ENCODE measurements at places on chromosomes 12 and 14. TPM values are rescaled to one million over a fixed set of nuclear protein-coding genes. Genes with fewer than 3 reads are reported as not detected.

DNA sequence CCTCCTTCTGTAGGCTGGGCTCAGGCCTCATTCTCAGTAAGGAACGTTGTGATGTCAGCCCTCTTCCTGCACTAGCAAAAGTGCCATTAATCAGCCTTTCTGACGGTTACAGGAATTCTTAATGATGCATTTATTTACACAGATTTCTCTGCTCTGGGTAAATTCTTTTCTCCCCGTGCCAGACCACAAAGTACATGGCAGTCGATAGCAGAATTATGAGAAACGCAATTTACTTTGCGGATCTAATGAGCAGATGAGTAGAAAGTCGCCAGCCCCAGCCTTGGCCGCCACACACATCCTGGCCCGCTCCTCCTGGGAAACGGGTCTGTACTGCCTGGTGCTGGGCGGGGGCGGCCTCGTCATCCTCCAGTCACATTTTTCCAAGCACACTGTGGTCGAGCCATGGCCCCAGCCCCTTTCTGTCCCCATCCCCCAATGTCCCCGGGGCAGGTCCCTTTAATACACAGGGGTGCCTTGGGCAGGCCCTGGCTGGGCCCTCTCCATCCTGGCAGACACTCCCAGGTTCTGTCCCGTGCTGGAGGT is 25.9 kb downstream of the NOC4L start:
- peak; percentile 33 for DNase-seq

Gene MYF6
- polyA plus RNA-seq = not detected

Gene CMKLR1
- polyA plus RNA-seq = 6.1 TPM

DNA sequence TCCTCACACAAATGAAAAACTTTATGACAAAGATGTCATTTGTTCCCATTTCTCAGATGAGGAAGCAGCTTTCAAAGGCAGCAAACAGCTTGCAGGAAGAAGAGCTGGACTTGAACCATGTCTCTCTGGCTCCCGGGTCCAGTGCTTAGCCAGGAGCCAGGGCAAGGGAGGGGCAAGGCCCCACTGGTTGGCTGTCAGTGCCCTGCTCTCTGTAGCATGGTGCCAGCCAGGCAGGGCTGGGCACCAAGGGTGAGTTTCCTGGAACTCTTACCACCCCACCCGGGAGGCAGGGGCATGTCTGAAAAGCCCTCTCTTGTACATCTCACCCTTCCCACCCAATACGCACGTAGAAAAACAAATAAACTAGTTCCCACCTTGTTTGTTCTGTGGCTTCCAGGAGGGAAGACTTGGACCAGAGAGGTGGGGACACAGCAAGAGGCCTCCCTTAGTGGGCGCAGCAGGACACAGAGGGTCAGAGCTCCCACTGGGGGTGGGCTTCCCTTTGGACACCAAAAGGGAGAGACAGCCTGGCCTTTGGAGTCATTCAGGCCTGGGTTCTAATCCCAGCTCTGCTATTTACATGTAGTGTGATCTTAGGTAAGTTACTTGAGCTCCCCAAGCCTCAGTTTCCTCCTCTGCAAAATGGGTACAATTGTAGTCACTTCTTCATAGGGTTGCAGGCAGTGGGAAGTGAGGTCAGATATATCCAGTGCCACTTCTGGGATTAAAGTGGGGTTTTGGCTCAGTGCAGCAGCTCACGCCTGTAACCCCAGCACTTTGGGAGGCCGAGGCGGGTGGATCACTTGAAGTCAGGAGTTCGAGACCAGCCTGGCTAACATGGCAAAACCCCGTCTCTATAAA is 17.2 kb downstream of the TRPV4 start:
- DNase-seq = no peak

GRCh38 chr12:22530-23201 is 43.9 kb upstream of the IQSEC3 start:
- no peak for DNase-seq

Gene GALNT9
- polyA plus RNA-seq = 4.8 TPM

DNA sequence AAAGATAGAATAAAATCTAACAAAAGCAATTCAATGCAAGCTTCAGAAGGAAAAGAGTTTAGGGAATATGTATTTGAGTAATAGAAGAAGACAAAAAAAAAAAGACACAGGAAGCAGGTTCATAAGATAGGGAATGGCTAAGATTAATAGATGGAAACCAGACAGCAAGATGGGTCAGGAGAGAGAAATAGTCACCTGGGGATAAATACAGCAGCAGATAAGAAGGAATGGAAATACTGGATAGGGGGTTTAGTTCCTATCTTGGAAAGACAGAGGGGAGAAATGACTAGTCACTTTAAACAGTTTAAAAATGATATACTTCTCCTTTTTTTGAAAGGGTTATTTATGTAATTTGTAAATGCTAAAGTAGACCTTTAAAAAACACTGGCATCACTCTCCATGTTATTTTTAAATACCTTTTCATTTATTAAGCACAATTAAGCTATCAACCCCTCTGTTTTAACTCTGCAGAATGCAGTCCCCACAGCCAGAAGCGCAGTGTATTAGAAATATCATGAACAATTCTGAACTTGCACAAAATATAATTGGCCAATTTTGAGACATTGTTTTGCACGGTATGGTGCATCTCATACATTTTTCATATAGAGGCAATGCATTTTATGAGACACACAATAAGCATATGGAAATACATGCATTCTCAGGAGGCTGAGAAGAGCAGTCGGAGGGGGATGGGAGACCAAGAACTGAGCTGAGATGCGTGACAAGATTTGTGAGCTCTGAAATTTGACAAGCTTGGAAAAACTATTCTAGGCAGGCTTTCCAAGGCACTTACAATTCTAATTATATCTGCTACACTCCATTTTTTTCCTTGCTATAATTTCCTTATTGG is 303.4 kb upstream of the PRICKLE1 start:
- no peak for DNase-seq

Gene GARIN6
- not detected for polyA plus RNA-seq

Gene MOK
- polyA plus RNA-seq = 20.4 TPM

DNA sequence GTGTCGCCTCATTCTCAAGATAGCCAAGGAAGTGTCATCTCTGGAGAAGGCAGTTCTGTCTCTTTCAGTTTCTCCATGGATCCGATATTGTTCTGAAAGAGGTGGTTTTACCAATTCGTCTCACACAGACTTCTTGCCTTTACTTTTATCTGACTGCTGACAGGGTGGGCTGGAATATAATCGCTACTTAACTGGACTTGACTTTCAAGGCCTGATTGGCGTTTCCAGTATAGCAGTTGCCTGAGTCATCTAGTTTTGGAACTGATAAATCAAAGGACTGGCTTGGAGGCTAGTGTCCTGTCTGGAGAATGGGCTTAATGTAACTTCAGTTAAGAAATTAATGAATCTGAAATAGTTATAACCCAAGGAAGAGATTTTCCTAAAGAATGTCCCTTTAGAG is 21.6 kb downstream of the PRKCH start:
- DNase-seq = no peak

- no peak for DNase-seq
Measured at GRCh38 chr12:93029091-93029490, 100.0 kb upstream of the EEA1 start.

Gene KRT7
- 173 TPM for polyA plus RNA-seq

- DNase-seq = no peak
Measured at GRCh38 chr12:89988188-89988915, 279.7 kb upstream of the ATP2B1 start.

Gene PZP
- not detected for polyA plus RNA-seq

DNA sequence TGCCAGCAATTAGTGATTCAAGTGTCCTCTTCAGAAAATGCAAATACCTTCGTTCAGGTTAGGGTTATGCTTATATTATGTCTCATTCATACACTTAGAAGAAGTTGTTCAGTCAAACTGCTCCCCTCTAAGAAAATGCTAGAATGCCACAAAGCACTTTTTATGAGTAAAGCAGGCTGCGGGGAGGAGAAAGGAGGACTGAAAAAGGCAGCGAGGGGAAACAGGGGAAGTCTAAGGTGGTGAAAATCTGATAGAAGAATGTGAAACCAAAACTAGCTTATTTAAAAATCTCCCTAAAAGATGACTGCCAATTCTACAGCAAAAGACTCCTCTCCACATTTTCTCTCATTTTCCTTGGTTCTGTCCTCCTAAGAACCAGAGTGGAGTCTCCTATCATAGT is 70.1 kb downstream of the PRKD1 start:
- DNase-seq = no peak

DNA sequence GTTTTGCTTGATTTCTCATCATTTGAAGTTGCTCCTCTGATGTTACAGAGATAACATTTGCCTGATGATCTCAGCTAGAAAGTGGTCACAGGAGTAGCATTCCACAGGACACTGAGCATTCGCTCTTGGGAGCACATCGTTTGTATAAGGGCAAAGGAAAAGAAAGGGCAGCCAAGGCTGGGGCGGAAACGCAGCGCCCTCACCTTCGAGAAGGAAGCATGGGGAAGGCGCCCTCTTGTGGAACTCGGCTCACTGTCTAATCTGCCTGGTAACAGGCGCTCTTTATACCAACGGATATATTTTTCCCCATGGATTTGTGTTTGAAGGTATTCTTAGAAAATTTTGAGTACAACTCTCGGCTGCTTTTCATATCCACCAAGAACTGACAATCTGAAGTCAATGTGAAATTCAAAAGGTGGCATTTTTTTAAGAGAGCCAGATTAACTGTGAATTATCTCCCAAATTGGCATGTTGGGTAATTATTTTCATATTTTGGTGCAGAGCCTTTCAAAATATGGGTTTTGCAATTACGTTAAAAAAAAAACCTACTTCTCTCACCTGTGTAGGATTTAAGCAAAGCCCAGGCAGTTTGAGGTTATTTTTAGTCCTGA is 172.7 kb downstream of the CAND1 start:
- peak; percentile 84 for DNase-seq

Gene GDF3
- polyA plus RNA-seq = 1.6 TPM

- DNase-seq = no peak
Measured at GRCh38 chr12:132847363-132848356, 19.0 kb upstream of the GOLGA3 start.

- DNase-seq = peak; percentile 80
Measured at GRCh38 chr12:122917507-122918121, 21.7 kb upstream of the VPS37B start.

Gene LMNTD1
- polyA plus RNA-seq = not detected

DNA sequence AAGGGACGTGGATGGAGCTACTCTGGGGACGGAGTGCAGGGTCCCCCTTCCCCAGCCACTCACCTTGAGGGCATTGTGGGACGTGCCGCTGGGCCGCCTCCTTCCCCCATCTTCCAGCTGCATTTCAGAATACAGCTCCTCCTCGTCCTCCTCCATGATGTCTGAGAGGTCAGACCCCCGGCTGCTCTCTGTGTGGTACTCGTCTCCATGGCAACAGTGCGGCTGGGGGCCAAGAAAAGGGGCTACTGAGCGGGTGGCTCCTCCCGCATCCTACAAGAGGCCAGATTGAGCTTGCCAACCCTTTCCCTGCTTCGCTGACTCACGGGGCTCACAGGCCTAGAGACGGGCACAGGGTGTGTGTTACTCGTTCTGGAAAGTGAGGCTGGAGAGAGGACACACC is 90.4 kb downstream of the PIWIL1 start:
- no peak for DNase-seq

Gene BCL2L14
- polyA plus RNA-seq = 2.2 TPM

Gene SYNDIG1L
- 0.47 TPM for polyA plus RNA-seq

DNA sequence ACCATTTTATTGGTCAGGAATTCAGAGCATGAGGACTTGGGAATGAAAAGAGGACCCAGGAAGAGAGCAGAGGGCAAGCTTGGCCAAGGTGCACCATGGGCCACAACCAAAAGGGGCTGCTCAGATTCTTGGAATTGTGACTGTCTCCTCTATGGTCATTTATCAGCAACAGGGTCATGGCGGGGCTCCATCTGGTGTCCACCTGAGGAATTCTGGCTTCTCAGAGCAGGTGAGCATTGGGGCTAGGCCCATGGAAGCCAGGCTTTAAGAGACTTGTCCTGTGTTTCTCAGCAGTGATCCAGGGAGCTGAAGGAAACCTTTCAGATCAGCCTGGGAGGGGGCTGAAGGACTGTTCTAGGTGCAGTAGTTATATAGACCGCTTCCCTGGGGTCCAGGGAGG is 2.6 kb upstream of the RIN3 start:
- DNase-seq = no peak

Gene PABPN1
- polyA plus RNA-seq = 140 TPM

DNA sequence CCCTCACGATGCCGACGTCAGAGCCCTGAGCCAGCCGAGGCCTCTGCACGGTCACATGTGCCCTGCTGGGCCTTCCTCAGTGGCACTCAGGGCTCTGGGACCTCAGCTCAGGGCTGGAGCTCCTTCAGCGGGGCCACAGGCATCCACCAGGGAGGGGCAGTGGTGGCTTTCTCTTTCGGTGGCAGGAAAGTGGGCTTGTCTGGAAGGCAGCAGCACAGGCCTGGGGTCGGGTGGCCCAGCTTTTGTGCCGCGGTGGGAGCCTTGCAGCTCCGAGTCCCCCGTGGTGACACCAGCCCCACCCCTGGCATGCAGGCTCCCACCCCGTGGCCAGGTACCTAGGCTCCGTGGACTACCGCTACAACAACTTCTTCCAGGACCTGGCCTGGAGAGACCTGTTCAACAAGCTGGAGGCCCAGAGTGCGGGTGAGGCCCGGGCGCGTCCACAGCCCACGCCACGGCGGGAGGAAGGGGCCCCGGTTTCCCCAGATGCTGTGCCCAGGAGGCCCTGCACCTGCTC is 14.2 kb upstream of the TEX22 start:
- DNase-seq = no peak

DNA sequence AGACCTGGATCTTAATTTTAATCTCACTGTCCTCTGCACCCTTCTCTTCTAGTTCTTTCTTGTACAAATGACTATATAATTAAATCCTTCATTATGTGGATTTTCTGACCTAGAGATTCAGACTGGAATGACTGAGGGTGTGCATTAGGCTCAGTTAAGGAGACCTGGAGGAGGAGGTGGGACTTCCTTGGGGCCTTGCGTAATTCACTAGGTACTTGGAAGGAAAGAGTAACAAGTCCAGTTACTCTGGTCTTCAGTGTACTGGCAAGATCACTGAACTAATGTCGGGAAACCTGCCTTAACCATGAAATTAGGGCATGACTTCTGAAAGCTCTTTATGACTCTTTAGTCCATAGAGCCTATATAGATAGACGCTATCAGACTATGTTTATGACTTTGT is 441.4 kb downstream of the EGLN3 start:
- DNase-seq = no peak

Gene JDP2
- 20.1 TPM for polyA plus RNA-seq

- DNase-seq = no peak
Measured at GRCh38 chr12:71749666-71750065, 5.0 kb upstream of the RAB21 start.

Gene FOXA1
- not detected for polyA plus RNA-seq

Gene PTPRR
- 0.86 TPM for polyA plus RNA-seq

GRCh38 chr12:108129017-108129812 is at the start of gene WSCD2:
Gene WSCD2, plus strand, starts transcription at chr12:108129288. Its CDS starts 66,545 bp downstream, at chr12:108195833.
- peak; percentile 88 for DNase-seq

DNA sequence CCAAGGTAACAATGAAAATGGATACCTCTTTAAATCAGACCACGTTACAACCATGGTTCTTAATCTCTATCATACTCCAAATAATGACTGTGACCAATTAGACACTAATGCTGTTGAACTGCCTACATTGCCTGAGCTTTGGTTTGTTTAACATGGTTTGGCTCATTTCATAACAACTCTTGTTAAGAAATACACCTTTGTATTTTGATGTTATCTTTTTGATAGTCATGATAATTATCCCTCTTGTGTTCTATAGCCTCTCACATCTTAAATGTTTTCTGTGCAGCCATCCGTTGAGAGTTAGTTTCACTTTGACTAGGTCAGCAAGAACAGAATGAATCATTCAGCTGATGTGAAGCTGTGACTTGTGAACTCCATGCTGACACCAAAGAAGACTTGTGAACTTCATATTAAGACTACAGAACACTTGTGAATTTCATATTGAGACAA is 75.5 kb upstream of the RERGL start:
- DNase-seq = peak; percentile 84

Gene TSPAN19
- 1.3 TPM for polyA plus RNA-seq

GRCh38 chr14:76502638-76503037 is 126.7 kb downstream of the ESRRB start:
- no peak for DNase-seq

Gene SPIC
- not detected for polyA plus RNA-seq

Gene GOLGA5
- polyA plus RNA-seq = 27.7 TPM
